Activated B cell treated with CpG ODN at 0.5 μM for 24 hours (primary cell): ENCODE measurements at places on chromosomes 11 and 22. TPM values are rescaled to one million over a fixed set of nuclear protein-coding genes. Genes with fewer than 3 reads are reported as not detected.

The TMEM45B gene
- total RNA-seq: not detected in 2 replicates

The KIF18A gene
- total RNA-seq: 4.1 and 4.4 TPM in 2 replicates

The PRRG4 gene
- 0.17 and 0.33 TPM in 2 replicates for total RNA-seq

The IGSF9B gene
- 0.83 and 2.0 TPM in 2 replicates for total RNA-seq

The IFITM10 gene
- total RNA-seq: not detected in 2 replicates

The APOBEC3B gene
- 8.0 TPM in 2 replicates for total RNA-seq

The THYN1 gene
- total RNA-seq: 27.7 and 30.6 TPM in 2 replicates

The TUB gene
- not detected in 2 replicates for total RNA-seq

The PGA4 gene
- not detected in 2 replicates for total RNA-seq

The EHF gene
- 1.1 and 1.4 TPM in 2 replicates for total RNA-seq

The BTG4 gene
- total RNA-seq: not detected in 2 replicates

The MRPL16 gene
- 56.4 and 57.7 TPM in 2 replicates for total RNA-seq

The SCGB2A2 gene
- not detected in 2 replicates for total RNA-seq

The F2 gene
- total RNA-seq: not detected in 2 replicates

The APOL3 gene
- total RNA-seq: 32.2 and 38.4 TPM in 2 replicates

The SYT7 gene
- total RNA-seq: not detected in 2 replicates

The RBMXL2 gene
- total RNA-seq: not detected in 2 replicates

The PATE4 gene
- not detected in 2 replicates for total RNA-seq

The C11orf87 gene
- total RNA-seq: not detected in 2 replicates
